ENCODE measurements at places on chromosomes 2 and 18.

DNA sequence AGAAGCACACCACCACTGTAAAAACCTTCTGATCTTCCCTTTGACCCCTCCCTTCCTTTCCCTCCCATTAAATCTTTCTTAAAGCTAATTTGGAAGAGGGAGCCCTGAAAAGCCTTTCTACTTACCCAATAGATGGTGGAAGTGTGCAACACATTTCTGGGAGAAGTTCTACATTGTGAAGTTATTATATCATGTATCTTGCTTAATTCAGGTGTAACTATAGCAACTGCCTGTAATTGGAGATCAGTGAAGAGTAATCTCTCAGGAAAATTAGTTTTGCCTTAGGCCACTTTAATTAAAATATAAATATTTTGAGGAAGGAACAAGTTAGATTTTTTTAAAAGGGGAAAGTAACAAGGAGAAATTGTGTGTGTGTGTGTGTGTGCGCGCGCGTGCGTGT, 266.0 kb downstream of the SH3BP4 start:
- DNase-seq = no peak

GRCh38 chr2:175017618-175018414, 12.6 kb upstream of the CHN1 start:
- no peak for DNase-seq

GRCh38 chr18:49519101-49519971, 32.3 kb upstream of the C18orf32 start:
- no peak for DNase-seq

DNA sequence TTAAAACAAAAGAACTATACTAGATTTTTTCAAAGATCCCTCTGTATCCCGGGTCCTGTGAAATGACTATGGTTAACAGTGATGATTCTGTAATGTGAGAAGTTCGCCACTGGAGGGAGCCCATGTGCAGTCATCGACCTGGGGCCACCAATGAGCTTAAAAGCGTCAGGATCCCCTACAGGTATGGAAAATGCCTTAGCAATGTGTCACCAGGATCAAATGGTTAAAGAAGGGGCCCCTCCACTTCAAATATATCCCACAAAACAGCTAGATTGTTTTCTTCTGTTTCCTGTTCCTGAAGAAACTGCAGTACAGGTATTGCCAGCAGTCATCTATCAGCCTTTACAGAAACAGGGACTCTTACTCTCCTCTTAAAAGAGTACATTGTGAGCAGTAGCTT, 15.3 kb downstream of the CHRNA1 start:
- DNase-seq = no peak

DNA sequence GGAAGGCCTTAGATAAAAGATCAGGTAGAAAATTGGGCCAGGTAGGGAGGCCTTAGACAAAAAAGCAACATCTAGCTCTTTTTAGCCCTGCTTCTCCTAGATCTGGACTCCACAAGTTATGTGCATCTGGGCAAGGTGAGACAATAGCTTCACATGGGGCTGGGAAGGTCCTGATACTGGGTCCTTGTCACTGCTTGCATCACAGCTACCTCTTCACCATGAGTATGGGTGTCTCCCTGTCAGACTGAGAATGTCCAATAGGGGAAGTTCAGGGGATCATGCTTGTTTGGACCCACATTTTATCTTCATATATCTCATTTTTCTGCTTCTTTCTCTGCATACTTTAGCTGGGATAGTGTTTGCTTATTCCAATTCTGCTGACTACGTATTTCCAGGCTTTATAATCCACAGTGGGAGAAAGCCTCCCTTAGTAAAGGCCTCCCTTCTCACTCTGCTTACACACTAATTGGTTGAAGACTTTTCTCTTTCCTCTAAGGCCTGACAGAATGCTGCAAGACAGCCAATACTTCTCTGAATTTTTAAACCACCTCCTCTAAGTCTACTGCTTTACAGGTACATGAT, 189.6 kb downstream of the CYRIA start:
- no peak for DNase-seq

- no peak for DNase-seq
Measured at GRCh38 chr18:44588508-44588907, 92.2 kb upstream of the SETBP1 start.

DNA sequence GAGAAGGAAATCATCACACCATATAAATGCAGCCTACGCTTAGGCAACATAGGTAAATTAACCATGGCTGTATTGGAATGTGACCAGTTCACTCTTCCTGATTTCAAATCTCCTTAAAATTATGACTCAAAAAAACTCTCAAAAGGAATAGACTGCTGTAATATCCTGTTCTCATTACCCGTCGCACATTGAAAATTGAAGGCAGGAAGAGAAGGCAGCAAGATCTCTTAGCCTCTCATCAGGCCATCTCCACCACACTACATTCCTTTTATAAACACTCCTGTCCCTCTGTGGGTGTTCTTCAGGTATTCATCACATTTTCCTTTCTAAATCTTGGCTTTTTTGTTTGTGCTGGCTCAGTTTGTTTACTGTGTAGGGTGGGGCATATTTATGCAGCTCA, 83.2 kb downstream of the PPP1R1C start:
- DNase-seq = no peak

DNA sequence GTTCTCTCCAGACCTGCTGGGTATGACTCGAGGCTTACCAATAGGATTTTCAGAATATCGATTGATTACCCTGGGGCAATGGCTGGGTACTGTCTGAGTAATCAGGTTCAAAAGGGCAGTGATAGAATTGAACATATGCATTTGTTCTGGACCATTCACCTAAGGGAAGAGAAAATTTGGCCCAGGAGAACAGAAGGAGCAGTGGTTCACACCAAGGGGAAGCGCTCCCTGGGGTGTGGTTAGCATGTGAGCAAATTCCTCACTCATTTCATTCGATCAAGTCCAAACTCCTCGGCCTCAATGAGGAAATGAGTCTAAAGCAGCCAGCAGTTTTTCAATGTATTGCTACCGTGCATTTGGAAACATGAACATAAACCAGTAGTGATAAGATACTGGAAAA, 55.6 kb downstream of the CYP26B1 start:
- no peak for DNase-seq

All from frontal cortex (tissue), 4 donors.